NCI-H1092 treated with DMSO at 0.1 percent for 48 hours (cell line): ENCODE measurements at places on chromosomes 4 and X.

GRCh38 chr4:38385093-38386004 lies 278.6 kb upstream of the KLF3 start:
- no peak for DNase-seq

DNA sequence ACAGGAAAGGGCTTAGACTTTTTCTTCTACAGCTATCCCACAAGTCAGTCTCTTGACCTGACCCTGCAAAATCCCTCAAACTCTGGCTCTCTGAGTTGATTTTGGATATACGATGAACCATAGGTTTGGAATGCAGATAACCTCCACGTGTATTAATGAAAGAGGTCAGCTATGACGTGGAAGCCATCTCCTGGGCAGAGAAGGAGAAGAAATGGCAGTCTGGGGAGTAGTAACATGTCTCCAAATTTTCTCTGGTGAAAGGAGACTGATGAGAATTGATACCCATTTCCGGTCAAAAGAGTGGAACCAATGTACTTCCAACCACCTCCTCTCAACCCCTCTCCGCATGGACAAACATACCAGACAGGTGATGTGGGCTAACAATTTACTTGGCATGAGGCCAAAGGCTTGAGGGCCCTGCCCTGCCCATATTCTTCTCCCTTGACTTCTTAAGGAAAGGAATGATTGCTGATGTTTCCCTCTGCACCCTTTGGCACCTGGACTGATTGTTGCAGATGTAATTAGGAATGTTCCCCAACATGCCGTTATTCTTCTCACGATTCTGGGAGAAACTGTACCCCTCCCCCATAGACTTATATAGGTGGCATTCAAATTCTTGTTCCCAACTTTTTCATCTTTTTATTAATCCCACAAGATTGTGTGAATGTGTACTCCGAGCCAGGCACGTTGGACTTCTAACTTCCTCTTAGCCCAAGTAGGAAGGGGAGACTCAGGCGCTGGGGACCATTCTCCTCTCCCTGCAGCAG lies 580 bp upstream of the PLS3 start:
- no peak for DNase-seq

DNA sequence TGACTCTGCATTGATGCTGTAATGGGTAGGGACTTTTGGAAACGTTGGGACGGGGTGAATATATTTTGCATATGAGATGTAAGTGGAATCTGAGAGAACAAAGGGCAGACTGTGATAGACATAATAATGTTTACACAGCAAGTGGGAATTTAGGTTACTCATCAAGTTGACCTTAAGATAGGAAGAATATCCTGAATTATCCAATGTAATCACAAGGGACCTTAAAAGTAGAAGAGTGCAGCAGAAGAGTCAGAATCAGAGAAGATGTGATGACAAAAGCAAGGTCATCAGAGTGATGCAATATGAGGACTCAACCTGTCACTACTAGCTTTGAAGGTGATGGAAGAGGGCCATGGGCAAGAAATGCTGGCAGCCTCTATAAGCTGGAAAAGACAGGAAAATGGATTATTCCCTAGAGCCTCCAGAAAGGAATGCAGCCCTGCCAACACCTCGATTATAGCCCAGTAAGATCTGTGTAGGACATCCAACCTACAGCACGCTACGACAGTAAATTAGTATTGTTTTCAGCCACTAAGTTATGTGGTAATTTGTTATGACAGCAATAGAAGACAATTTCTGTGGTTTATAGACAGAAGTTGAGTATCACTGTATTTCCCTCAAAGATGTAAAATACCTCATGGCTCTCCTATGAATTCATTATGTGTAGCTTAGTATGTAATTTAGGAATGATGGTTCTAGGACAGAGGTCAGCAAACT lies 26.4 kb downstream of the MORC4 start:
- DNase-seq: no peak

GRCh38 chrX:109966246-109966645 lies 36.7 kb upstream of the TMEM164 start:
- DNase-seq: no peak

- DNase-seq: no peak
These were observed 104.6 kb downstream of the ANAPC4 start for GRCh38 chr4:25481648-25482047.

- DNase-seq: no peak
These were observed 38.7 kb downstream of the CNKSR2 start for GRCh38 chrX:21412883-21413282.

GRCh38 chr4:158411269-158411668 lies 110.4 kb upstream of the RXFP1 start:
- DNase-seq: no peak

GRCh38 chrX:64182208-64182607 lies 23.3 kb downstream of the AMER1 start:
- DNase-seq: no peak

- DNase-seq: no peak
These were observed 9.6 kb downstream of the ODAPH start for GRCh38 chr4:75565481-75565880.

- DNase-seq: no peak
These were observed 623.5 kb upstream of the GNPDA2 start for GRCh38 chr4:45349859-45350258.

- no peak for DNase-seq
These were observed 97.7 kb downstream of the MANBA start for GRCh38 chr4:102663073-102663472.

DNA sequence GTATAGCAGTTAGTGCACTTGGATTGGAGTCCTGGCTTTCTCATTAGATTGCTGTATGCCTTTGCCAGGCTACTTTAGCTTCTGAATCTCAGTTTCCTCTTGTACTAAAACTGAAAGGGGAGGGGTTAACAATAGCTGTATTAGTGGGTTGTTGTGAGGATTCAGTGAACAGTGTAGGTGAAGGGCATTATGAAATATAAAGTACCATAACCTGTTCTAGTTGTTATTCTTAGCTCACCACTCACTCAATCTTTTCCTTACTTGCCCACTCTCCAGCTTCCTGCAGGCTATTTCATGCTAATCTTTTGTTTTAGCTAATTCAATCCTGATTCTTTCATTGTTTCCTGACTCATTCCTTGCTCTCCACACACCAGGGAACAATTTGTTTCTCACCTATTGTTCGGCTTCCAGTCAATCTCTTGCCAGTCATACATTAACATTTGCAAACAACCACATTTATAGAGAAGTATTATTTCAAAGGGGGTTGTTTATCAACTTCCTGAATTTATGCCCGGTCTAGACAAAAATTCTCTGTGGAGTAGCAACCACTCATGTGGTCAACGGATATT lies 50.6 kb upstream of the EDA start:
- DNase-seq: no peak

DNA sequence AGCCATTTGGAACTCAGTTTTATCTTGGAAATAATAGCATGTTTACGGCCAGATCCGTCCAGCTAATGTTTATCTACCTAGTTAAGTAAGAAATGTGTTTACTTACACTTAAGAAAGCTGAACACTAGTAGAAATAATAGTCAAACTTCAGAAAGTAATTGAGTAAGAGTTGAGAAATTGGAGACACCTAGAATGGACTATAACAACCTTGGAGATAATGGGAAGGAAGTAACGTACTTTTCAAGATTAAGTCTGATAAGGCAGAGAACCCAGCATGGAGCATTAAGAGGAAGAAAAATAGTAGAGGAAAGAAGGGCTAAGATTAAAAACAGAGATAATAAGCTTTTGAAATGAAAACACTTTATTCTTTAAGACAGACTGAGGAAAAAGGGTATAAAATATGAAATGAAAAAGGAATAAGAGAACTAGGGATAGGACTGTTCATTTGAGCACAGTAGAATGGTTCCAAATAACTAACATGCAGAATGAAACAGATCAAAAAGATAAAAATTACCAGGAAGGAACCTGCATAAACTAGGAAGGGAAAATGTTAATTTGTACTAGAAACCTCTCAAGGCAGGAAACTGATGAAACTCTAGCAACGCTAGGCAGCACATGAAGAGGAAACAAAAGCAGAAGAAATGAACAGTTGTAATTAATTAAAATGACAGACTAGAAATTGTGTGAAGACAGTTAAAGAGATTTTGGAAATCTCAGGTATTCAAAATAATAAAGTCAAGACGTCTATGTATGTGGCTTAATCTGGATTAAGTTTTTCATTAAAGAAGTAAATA lies 71.7 kb downstream of the FBXW7 start:
- no peak for DNase-seq

DNA sequence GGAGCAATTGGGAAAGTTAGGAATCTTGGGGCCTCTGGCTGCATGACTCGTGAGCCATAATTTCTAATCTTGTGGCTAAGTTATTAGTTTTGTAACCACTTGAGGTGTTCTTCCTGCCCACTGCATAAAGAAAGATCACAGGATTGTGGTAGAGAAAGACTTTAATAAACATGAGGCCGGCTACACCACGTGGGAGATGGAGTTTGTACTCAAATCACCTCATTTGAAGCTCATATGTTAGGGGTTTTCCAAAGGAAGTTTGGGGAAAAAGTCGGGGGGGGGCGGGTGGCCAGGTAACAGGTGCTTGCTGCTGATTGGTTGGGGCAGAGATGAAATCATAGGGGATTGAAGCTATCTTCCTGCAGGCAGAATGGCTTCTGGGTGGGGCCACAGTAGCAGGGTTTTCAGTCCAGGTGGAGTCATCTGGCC lies 287.8 kb downstream of the ZNF674 start:
- DNase-seq: no peak
